Stimulated activated CD4-positive, alpha-beta T cell treated with anti-CD3 and anti-CD28 coated beads, Interleukin-1b, Interleukin-23, amount 100 ng/mL, for 1 hour (primary cell): ENCODE measurements at places on chromosomes 1 and 21.

GRCh38 chr21:27818847-27819246 is 852.0 kb upstream of the ADAMTS5 start:
- DNase-seq: no peak

DNA sequence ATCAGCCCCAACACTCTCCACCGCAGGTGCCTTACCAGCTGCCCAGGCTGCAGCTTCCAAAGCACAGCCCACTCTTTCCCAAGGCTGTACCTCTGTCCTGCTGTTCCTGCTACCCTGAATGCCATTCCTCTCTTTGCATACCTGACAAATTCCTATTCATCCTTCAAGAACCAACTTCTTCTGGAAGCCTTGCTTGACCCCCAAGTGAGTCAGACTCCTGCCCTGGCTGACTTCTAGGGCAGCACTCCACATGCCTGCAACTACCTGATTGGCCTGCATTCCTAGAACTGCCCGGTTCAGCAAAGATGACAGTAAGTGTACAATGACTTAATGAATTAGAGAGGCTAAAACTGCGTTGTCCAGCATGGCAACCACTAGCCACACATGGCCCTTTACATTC is 20.8 kb upstream of the PDZK1IP1 start:
- no peak for DNase-seq

DNA sequence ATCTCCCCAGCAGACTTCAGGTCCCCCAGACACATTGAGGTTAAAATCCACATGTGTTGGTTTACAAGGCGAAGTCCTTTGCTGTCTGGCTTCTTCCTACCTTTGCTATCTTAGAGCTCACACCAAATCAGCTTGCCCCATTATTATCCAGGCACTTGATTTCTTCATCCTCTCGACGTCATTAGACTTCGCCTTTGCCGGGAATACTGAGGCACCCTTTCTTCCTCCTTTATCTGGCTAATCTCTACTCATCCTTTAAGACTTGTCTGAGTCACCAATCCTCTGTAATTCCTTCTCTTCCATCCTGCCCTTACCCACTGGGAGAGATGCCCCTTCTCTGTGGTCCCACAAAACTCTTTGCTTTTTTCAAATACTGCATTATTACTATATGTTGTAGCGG is 9.2 kb upstream of the XCL2 start:
- DNase-seq: no peak

DNA sequence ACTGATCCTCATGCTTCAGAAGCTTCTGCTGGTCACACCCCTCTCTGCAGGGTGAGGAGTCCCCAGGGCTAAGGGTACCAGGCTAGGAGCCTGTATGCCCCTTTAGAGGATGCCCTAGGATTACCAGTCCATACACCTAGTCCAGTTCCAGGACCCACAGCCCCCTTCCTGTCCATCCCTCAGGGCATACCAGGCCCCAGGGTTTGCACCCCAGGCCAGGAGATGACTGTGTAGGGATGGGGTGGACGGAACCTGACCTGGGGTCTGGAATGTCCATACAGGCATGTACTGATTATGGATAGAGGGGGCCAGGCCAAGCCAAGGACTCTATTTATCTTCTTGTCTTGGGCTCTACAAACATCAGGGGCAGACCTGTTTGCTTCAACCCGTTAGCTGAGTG is 34.9 kb downstream of the TRIM67 start:
- no peak for DNase-seq

GRCh38 chr1:178470411-178470960 is 26.3 kb downstream of the CLEC20A start:
- no peak for DNase-seq

GRCh38 chr1:1222575-1223225 is 8.7 kb upstream of the TNFRSF4 start:
- no peak for DNase-seq

DNA sequence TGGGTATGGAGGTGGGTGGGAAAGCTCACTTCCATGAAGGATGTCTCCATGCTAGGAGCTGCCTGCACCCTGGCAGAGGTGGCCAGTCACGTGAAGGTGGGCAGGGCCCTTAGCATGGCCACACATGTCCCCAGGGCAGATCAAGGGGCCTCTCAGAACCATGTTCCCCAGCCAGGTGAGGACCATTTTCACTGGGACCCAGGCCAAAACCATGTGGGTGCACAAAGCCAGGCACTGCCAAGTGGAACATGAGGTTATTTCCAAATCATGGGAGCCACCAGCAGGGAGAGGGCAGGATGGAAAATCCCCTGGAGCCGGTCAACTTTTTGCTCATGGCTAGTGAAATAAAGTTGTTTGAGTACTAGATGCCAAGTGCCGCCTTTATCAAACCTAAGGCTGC is 9.7 kb downstream of the ZNF692 start:
- DNase-seq: no peak

- no peak for DNase-seq
These were observed 627.4 kb downstream of the LMO4 start for GRCh38 chr1:87956072-87956471.

DNA sequence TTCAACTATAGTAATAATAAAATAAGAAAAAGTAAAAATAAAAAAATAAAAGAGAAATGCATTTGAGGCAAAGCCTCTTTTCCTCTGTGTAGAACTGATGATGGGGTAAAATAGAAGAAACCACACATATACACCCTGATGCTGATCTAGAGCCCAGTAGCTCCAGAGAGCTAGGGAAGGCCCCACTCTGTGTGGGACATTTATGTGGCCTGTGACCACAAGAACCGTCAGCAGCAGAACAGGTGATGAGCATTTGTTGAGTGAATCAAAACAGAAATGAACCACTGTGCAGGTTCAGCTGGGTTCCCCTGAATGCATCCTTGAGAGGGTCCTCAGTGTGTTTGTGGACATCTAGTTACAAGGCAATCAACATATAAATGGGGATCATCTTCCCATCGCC is 221.8 kb upstream of the HOOK1 start:
- DNase-seq: no peak

GRCh38 chr1:170856455-170856854 is 78.9 kb upstream of the MROH9 start:
- no peak for DNase-seq

- no peak for DNase-seq
These were observed 104.1 kb upstream of the SLC25A33 start for GRCh38 chr1:9435153-9435636.

DNA sequence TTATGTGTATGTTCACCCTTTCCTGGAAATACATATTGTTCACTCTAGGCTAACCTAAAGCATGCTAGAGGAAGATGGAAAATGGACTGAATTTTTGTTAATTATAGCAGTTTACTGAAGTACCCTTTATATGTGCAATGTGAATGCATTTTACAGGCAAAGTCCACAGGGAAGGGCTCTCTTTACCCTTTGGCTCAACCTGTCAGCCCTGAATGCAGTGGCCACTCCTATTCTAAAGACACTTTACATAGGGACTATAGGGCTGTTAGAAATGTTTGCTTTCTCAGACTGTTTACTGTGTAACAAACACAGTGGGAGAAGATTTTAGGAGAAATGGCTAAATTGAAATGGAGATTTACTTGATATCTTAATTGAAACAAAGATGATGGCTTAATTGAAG is 78.5 kb downstream of the BRINP2 start:
- no peak for DNase-seq

DNA sequence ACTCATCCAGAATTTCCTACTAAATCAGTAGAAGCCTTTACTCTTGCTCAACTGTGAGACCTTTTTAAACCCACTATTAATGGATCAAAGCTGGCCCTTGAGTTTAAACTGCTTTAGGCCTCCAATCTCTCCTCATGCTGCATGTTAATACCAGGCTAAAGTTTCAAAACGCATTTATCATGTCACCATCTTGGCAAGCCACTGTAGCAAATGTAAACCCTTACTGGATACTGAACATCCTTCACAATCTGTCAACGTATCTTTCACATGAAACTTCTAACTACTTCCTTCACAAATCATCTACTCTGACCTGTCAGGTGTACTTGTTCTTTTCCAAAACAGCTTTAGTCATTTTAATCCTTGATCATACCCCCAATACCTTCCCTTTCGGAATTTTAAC is 3.0 kb downstream of the PAXBP1 start:
- no peak for DNase-seq

- no peak for DNase-seq
These were observed 23.9 kb downstream of the ACOT11 start for GRCh38 chr1:54571803-54572541.

DNA sequence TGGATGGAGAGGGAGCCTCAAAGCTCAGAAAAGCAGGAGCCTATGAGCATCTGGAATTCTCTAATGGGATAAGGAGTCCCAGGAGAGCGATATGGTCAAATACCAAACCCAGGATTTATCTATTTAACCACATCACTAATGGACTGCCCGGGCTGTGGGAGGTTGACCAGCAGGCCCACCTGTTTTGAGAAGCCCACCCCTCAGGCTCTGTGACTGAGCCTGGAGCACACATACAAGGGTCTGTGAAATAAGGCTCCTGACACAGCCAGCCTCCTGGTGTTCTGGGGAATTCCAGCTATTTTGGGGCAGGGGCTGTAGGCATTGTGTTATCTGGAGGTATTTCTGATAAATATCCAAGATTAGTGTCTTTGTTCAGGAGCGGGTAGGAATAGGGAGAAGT is 132.0 kb upstream of the C1orf21 start:
- DNase-seq: no peak

GRCh38 chr1:18178111-18178510 is 70.5 kb downstream of the IGSF21 start:
- no peak for DNase-seq

DNA sequence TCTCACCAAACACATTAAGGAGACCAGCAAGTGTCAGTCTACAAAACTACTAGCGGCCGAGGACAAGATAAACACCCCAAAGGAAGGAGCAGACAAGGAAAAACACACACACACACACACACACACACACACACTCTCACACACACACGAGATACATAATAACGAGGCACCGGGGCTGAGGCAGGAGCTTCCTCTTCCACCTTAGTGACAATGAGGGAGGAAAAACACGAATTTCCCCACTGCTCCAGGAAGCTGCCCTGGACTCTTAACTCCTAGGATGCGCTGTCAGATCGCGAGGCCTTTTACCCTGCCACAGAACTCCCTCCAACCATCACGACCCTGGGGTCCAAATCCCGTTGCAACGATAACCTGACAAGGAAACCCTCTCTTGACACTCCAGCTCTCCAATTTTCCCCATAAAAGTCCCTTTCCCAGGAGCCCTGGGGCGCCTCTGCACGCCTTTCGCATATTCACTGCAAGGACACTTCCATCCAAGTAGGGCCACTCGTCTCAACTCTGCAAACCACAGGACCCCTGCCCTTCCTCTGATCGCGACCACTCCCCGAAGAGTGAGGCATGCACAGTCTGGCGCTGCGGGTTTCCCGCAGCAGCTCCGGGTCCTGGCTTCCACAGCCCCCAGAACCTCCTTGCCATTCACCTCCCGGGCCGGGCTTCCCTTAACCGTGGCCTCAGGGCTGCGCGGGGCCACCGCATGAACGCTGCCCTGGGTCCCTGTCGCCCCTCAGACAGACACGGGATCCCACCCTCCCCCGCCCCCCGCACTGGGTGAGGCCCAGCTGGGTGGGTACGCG is 581 bp downstream of the ETV3 start:
- no peak for DNase-seq

GRCh38 chr21:34795175-34795547 is 126.4 kb downstream of the CLIC6 start:
- no peak for DNase-seq

DNA sequence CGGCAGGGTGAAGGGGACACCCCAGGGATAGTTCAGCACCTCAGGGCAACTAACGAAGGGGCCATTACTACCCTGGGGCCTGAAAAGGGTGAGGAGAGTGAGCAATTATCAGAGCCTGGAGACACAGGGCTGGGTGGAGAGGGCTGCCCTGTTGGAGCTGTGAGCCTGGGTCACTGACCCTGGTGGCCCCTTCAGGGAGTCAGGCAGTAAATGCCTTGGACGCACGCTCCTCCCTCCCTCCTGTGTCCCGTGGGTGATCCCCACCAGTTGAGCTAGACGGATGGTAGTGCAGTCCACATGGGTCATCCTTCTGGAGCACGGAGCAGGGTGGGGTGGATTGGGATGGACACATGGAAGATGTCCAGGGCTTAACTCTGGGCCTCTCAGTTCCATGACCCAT is 305.3 kb downstream of the PTPRU start:
- no peak for DNase-seq

DNA sequence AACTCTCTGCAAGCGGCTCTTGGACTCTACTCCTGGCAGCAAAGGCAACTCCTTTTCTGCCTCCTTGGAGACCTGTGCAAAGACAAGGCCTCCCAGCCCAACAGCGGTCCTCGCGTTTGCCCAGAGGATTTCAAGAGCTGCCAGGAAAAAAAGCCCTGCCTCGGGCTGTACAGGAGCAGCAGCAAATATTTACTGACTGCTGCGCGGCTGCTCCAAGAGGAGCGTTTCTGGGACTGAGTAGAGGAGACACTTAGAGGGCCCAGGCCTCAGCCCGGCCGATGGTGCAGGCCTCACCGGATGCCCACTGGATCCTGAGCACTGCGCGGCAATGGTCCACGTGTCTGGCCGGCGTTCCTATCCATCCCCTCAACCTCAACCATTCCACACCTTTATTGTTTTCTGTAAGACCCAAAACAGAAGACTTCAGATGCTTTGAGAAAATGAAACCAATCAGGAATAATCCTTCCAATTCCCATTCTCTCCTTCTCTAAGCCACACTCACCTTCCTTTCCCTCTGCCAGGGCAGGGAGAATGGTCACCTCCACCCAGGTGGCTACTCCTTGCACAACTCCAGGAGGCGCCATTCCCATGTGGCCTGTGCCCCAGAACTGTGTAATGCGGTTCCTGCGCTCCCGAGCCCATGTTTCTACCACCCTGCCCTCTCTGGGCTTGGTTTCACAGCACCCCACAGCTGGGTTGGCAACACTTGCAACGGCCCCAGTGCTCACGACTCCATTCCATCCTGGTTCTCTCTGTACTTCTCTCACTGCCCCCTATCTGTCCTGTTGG is 215.8 kb downstream of the TRABD2B start:
- DNase-seq: no peak

- DNase-seq: no peak
These were observed 48.7 kb upstream of the ACTL8 start for GRCh38 chr1:17706445-17706844.

DNA sequence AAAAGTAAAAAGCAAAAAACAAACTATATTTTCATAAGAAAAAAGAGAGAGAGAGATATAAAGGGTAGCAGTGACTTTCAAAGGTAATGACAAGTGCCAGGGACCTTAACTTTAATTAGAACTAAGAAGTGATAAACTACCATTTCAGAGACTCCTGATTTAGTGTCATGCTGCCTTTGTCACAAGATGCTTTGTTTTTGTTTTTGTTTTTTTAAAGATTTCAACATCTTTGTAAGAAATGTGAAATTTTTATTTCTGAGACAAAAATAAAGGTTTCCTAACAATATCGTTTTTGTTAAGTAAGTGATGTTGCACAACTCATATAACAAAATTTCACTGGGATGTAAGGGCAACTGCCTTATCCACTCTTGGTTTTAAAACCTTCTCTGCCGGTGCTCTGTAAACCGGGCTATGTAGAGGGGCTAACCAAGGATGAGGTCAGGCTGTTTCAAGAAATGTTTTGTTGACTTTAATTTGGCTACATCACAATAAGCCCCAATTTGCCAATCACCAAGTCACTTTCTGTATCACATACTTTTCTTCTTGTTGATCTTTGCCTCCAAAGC is 35.2 kb upstream of the SYT2 start:
- no peak for DNase-seq
